Posterior cingulate gyrus (tissue), 11 donors: ENCODE measurements at places on chromosomes 7 and 10.

DNA sequence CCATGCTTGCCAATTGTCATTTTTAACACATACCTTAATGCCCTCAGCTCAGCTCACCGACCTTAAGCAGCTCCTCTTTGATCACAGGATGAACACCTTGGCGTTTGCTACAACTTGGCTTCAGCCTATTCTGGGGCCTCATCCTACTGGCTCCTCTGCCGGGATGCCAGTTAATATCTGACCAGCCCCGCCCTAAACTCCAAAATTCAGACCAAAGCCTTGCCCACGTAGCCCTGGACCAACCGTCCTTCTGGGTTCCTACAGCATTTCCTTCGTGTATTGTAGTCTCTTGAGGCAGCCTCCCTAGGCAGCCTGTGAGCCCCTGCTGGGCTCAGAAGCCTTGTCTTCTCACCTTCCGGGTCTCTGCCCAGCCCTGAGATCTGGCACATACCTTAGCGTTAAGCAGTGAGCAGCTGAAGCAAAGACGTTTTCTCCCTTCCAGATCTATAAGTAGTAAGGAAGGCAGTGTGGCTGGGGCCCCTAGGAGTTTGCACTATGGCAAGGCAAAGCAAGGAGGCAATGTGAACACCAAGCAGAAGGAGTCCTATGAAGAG is 836 bp downstream of the ENO4 start:
- no peak for DNase-seq

DNA sequence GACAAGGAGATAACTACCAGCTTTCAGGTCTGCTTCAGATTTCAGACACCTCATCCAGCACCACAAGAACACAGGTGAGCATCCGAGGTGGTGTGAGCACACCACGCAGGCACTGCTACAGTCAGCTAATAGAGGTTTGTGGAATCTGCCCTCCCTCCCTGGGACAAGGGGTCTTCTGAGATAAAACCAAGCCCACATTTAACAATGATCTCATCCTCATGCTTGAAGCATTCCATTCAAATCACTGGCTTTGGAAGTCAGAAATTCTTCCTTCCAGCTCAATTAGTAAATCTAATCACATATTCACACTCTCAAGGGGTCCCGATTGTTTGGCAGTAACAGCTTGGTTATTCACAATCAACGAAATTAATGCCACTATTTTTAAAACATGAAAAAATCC is 331.4 kb downstream of the ELMO1 start:
- no peak for DNase-seq

DNA sequence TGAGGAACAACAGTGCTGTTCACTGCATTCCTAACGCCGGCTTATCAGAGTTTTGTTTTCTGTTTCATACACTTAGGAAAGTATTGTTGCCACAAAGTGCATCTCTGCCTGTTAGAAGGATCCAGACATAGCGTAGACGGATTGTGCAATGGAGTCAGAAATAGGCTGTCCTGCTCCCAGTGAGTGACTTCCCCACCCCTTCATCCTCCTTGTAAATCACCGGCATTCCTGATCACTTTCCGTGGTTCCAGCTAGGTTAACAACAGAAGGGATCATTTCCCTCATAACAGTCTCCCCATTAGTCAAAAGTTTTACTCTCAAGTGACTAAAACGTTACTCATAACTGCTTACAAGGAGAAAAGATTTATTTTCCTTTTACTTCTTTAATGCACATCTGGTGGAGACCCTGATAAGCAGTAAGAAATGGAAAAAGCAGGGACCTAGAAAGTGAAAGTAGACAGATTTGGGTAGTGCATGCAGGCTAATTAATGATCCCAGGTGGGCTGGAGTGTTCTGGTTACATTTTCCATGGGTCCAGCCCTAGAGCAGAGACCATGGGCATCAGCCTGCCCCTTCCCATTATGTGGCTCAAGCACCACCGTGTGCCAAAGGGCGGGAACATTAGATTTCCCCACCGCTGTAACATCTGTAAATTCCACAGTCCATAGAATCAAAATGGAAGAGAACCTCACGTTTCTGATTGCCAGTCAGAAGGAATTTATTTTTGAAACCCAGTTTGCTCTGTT is 395.1 kb upstream of the GALNT17 start:
- DNase-seq = no peak

GRCh38 chr7:50959991-50960390 is 177.3 kb upstream of the GRB10 start:
- no peak for DNase-seq

DNA sequence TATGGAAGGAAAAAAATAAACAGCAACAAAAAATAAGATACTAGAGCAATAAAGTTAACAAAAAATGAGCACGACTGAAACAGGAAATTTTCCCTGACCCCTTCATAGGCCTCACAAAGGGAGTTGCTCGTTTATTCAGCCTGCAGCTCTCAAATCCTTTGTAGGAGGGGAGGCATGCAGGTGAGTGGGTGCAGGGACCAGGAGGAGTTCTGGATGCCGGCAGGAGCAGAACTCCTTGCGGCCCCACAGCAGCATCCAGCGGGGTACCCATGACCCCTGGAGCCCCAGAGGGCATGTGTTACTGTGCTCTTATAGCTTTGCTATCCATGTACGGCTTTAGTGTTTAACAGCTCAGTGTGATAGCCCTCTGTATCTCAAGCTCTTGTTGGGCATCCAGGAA is 5.8 kb downstream of the TAS2R39 start:
- DNase-seq = no peak

- no peak for DNase-seq
Observed at GRCh38 chr10:30036341-30036740, 23.0 kb downstream of the JCAD start.

DNA sequence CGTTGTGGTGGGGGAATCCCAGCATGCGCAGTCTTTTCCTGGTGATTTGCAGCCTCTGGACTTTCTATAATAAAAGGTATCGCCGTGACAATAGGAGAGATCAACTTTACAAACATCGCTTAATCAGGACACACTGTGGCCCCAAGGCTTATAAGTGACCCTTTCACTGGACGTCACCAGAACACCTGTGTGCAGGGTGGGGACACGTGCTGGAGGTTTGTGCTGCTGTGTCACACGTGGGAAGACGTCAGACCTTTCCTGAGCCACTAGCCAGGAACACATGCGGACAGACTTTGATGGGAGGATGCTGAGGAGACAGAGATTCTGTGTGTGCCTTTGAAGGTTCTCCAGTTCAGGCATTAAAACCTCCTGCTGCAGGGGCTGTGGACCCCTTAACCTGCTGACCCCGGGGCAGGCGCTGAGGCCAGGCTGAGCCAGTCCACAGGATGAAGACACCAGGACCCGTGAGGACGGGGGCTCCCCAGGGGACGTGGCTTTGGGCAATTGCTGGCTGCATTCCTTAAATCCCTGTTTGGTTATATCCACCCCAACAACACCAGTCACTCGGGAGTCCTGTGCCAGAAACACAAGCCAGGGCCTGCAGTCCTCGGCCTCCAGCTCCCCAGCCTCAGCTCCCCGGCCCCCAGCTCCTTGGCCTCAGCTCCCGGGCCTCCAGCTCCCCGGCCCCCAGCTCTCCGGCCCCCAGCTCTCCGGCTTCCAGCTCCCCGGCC is 183.4 kb downstream of the PTPRN2 start:
- DNase-seq = no peak
